Stimulated activated CD4-positive, alpha-beta T cell treated with anti-CD3 and anti-CD28 coated beads, Interleukin-1b, Interleukin-23, amount 100 ng/mL, for 1 hour (primary cell): ENCODE measurements at places on chromosomes 3 and 15.

DNA sequence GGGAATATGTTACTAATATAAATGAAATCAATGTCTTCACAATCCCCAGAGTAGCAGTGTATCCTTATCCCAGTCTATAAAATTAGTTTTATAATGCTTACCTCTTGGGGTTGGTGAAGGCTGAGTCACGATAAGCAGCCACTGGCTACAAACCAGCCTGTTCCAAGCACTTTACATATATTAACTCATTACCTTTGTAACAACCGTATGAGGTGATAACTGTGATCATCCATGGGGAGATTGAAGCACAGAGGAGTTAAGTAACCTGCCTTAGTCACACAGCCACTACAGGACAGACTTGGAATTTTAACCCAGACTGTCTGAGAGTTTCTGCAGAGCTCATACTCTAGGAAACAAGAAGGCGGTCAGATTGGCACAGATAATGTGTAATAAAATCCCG, 43.3 kb upstream of the MITF start:
- DNase-seq, result no peak

GRCh38 chr3:31810991-31811433, 170.1 kb downstream of the OSBPL10 start:
- no peak for DNase-seq

GRCh38 chr3:177789500-177789899, 592.2 kb upstream of the TBL1XR1 start:
- no peak for DNase-seq

- no peak for DNase-seq
These were observed 2.5 kb upstream of the GPR176 start for GRCh38 chr15:39922462-39923092.

DNA sequence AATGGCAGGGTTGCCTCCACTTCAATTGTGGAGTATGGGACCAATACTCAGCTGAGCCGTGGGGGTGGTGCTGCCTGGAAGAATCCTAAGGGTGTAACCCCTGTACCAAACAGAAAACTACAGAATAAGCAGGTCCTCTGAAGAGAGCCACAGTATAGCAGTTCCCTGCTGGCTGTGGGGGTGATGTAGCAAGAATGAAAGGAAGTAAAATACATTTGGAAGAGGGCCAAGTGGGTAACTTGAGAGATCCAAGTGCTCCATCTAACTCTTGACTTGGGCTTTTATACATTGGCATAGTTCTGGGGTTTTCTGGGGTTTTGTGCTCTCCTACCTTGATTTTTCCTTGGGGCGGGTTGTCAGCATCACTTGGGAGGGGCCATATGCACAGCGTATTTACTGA, 341.4 kb downstream of the OTOL1 start:
- no peak for DNase-seq

DNA sequence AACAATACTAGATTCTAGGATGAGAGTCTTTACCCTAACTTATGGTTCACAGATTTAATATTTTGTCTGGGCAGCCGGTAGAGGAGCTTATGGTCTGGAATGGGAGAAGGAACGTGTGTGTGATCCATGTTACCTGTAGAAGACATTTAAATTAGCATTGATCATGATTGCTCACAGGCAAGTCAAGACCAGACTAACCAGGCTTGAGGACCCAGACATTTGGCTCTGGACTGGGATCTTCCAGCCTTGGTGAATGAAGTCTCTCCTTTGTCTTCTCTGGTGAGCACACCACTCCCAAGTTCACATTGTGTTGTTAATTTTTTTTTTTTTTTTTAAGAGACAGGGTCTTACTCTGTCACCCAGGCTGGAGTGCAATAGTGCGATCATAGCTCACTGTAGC, 11.7 kb downstream of the ABHD2 start:
- no peak for DNase-seq

- DNase-seq, result no peak
These were observed 4.1 kb downstream of the GORASP1 start for GRCh38 chr3:39103324-39103693.

- no peak for DNase-seq
These were observed 331.0 kb upstream of the ROPN1 start for GRCh38 chr3:124322966-124323365.

DNA sequence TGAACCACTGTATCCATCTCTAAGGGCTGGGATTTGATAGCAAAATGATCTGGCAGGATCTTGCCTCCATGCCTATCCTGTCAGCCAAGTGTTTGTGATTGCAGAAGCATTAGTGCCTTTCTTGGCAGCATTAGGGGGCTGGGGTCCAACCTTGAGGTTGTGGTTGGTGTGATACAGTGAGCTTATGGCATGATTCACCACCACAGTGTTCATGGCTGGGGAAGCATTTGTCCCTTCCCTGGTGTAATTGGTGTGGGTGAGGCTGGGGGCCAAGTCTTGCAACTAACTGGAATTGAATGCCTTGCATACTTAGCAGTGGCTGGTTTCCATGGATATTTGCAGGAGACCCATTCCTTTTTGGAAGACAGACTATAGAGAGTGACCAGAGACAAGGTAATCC, 271.0 kb upstream of the TBL1XR1 start:
- DNase-seq, result no peak

DNA sequence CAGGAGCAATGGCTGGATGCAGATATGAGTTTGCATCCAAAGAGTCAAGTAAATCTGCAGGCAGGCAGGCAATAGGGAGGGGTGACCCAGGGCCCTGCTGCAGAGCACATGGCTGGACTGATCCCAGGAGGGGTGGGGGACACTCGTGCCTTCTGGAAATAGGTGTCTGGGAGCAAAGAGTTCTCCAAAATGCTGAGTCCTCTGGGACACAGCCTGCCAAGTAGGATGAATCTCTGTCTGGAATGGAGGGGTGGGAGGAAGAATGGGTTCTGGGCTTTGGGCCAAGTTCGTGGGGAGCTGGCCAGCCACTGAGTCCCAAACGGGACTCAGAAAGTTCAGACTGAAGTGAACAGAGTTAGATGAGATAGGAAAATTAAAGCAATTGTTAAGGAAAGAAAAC, 214.5 kb downstream of the MTHFS start:
- no peak for DNase-seq

DNA sequence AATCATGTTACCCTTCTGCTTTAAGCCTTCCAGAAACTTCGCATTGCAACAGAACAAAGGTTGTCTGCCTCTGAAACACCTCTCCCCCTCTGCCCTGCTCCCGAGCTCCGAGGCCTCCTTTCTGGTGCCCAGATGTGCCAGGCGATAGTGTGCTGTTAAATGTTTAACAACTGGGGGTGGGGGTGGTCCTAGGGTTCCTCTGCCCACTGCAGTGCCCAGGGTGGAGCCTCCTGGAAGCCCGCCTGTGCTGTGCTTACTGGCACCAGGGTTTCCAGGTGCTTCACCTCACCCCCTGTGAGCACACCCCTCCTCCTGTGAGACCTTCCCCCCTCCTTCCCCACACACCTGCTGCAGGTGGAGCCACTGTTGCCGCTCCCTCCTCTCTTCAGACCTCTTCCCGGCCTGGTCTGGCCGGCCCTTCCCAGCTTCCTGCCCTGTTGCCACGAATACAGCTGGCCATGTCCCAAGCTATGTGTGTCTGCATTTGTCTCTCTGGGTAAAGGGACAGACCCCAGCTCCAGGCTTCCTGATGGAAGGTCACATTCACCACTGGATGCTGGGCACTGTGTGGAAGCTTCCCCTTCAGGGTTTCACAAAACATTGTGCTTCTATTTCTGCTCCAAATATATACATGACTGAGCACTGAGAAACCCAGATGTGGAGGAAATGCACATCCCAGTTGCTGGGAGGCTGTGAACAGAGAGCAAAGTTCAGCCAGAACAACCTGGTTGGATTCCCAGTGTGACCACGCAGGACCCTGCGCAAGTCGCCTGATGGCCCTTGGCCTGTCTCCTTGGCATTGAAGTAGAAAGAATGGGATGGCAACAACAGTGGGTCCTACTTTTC, 37.2 kb downstream of the MGLL start:
- DNase-seq, result no peak

DNA sequence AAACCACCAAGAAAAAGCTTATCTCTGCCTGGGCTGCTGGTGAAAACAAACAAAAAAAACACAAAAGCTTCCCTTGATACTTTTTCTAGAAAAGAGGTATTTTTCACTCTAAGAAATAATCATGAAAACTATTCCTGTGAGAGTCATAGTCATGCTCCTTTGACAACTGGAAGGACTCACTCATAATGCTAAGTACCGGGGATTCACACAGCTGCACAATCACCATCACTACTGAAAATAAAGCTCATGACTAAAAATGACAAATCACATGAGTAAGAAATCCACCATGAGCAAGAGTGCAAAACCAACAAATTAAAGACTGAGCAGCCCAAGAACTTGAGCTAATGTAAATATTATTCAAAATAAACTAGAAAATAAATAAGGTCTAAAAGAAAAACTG, 10.6 kb upstream of the POU1F1 start:
- no peak for DNase-seq

DNA sequence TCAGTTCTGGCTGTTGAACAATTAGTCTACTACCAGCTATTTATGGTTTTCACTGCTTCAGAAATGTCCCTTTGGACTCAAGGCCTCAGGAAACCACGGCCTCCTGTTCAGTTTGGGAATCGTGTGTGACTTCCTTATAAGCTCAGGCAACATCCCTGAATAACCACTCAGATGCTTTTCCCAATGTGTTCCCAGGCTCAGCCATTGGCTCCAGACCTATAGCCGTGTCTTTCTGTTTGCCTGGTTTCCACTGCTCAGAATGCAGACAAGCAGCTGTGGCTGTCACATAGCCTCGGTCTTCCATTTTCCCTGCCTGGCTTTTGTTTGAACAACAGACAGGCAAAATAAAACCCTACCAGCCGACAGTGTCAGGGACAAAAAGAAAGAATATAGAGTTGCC, 63.2 kb upstream of the ATP2B2 start:
- no peak for DNase-seq

DNA sequence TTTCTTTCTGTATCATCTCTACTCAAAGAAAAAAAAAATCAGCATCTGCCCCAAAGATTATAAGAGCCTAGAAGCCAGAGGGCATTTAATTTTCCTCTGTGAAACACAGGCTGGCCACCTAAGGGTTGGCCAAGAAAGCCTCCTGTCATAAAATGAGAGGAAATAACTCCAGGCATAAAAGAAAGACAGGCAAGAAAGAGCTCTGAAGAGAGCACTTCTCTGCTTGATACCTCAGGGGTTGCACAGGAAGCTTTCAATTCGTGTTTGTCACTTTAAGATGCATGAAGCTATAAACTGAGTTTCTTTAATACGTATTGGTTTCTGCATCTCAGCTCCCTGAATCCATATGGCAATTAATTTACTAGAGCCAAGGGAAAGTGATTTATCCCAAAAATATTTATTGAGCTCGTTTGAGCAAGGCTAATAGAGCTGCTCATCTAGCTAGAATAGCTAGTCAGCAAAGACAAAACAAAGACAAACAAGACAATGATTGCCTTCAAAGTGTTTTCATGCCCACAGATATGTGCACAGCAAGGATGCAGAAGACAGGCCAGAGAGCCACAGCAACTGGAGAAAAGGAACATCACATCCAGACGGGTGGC, 35.5 kb downstream of the ATP8B4 start:
- no peak for DNase-seq

GRCh38 chr3:136018876-136019275, 53.3 kb downstream of the PPP2R3A start:
- no peak for DNase-seq

DNA sequence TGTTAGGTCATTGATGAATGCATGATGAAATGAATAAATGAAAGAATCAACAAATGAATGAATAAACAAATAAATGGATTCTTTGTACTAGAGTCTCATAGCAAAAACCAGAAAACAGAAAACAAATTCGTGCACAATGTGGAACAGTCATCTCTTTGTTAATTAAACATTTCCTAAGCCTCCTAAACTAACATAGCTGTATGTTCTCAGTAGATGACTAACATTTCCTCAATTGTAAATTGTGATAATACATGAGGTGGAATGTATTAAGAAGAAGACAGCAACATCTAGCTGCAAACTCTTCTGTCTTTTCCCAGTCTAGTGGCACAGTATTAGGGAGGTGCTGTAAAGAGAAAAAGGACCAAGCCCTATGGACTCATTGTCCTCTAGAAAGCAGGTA, 1021.0 kb downstream of the MCTP2 start:
- DNase-seq, result no peak

DNA sequence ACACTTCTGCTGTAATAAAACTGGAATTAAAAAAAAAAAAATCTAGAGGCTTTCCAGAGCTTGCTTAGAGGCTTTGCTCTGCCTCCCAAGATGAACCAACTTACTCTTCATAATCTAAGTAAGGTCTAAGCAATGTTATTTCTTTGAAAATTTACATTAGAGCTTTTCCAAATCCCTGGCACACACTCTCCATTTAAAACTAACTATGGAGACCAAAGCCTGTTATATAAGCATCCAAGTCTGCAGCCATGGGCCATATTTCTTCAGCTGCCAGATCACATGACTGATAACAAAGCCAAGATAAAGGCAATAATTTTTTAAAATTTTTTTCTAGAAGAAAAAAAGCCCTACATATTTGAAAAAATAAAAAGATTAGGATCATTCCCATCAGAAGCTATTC, 55.0 kb upstream of the ARHGEF3 start:
- DNase-seq, result no peak

- DNase-seq, result no peak
These were observed 632.2 kb downstream of the FOXP1 start for GRCh38 chr3:70951316-70951715.

DNA sequence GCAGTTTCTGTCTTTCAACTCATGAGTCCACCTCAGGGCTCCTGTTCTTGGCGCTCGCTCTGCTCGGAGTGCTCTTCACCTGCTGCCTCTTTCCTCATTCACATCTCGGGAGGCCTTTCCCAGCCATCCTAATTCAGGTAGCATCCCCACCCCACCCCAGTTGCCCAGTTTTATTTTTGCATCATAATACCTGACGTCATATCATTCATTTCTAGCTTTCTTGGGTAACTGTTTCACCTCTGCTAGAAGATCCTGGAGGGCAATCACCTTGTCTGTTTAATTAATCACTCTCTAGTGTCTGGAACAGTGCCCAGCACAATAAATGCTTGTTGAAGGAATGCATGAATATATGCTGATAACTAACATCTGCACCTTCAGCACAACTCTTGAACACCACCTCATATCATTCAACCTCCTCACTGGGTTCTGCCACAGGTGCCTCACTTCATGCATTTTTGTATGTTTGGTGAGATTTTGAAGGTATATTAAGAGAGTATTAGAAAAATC, 7.6 kb downstream of the NUSAP1 start:
- no peak for DNase-seq

GRCh38 chr15:39157882-39158281, 423.0 kb upstream of the THBS1 start:
- no peak for DNase-seq
